ENCODE measurements at places on chromosomes 13 and 19.
A peak's percentile ranks its signal among the peaks of the same experiment; 100 is the strongest.

GRCh38 chr19:43318796-43319314 is 34.6 kb upstream of the CD177 start:
- no peak for DNase-seq

DNA sequence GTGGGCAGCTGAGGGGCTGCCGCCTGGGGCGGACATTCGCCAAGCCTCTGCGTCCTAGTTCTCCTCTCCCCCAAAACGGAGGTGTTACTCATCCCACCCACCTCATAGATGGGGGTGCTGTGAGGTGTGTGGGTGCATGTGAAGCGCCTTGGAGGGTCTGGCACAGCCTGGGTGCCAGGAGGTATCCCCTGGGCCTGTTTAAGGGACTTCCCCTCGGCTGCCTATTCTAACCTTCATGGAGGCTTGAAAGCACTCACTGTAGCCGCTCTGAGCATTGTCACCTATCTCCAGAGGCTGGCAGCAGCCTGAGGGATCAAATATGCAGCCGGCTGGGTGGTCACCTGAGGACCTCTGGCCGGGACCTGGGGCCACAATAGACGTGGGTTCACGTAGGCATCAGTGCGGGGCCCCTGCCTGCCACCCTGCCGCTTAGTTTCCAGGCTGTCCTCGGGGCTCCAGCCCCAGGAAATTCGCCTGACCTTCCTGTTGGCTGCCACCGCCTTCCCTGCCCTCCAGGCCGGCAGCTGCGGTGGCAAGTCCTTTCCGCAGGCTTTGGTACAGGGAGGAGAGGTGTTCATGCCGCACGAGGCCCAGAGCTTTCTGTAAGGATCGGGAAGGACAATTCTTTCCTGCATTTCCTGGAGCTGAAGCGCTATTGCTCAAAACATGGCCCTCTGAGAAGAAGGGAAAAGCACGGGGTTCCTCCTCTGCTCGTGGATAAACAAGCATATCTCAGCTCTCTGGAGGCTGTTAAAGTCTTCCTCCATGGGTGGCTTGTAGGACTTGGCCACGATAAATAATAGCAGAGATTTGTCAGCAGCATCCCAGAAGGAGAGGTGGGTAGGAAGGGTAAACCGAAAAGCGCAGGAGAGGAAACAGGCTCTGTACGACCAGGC is 4.6 kb downstream of the COL4A2 start:
- DNase-seq = no peak

GRCh38 chr13:56718791-56719190 is 421.9 kb upstream of the PRR20A start:
- DNase-seq = no peak

DNA sequence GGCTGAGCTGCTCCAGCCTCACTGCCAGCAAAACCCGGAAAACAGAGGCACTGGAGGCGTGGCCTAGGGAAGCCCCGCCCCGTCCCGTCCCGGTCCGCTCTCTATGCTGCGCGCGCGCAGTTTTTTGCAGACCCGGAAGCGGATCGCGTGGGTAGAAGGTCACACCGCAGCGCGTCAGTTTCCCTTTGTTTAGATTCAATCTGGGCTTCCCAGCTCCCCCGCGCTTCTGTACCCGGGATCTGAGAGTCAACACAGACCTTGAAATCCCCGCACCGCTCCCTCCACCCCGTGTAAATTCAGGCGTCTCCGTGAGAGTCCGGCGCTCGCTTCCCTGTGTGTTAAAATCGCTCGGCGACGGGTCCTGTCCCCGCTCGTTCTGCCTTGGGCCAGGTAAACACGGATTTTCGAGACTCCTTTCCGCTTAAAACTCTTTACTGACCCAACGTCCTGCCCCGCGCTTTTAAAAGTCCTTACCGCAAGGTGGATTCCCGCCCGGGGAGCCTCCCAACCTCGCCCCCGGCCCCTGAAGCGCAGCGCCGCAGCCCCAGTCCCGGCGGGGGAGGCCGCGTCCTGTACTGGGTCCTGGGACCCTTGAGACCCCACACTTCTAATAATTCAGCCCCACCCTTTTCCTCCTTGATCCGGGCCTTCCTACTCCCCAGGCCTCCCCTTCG is at the start of gene ZNF610:
Gene ZNF610 (plus strand): TSS at position 127 of the 674 bp plus-strand sequence. CDS start 12,930 bp downstream, outside the sequence.
- peak; percentile 96 for DNase-seq

GRCh38 chr19:5093297-5093928 is 124.5 kb downstream of the KDM4B start:
- DNase-seq = no peak

- DNase-seq = no peak
These were observed 56.2 kb upstream of the AKAP11 start for GRCh38 chr13:42215578-42216421.

GRCh38 chr13:66338542-66338941 is 891.6 kb downstream of the PCDH9 start:
- DNase-seq = no peak

DNA sequence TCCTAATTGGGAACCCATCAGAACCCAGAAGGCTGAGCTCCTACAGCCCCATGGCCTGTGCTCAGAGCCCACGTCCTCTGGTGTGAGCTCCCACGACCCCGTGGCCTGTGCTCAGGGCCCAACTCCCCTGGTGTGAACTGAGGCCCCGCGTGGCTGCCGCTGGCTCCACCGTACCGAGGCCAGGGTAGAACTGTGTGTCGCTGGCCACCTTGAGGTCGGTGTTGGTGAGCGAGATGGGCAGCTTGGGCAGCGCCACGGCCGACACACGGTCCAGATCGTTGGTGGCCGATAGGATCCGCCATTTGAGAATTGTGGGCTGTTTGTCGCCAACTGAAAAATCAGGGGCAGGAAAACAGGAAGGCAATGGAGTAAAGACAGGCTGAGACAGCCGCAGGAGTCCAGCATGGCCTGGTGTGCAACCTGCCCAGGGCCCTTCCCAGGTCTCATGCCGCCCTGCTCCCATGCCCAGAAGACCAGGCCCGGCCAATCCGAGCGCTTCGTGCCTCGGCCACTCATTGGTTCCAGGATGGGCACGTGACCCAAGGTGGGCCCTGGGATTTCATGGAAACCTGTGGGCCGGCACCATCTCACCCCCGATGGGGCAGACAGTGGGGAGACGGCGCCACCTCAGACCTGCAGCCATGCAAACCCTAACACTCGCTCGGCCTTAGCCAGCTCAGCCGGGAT is 11.5 kb downstream of the MED16 start:
- DNase-seq = no peak

- DNase-seq = no peak
These were observed 12.7 kb downstream of the LPAR6 start for GRCh38 chr13:48400090-48400694.

GRCh38 chr19:34308381-34309367 is 54.3 kb downstream of the GARRE1 start:
- no peak for DNase-seq

- no peak for DNase-seq
These were observed 2.9 kb upstream of the C13orf42 start for GRCh38 chr13:51113969-51114368.

DNA sequence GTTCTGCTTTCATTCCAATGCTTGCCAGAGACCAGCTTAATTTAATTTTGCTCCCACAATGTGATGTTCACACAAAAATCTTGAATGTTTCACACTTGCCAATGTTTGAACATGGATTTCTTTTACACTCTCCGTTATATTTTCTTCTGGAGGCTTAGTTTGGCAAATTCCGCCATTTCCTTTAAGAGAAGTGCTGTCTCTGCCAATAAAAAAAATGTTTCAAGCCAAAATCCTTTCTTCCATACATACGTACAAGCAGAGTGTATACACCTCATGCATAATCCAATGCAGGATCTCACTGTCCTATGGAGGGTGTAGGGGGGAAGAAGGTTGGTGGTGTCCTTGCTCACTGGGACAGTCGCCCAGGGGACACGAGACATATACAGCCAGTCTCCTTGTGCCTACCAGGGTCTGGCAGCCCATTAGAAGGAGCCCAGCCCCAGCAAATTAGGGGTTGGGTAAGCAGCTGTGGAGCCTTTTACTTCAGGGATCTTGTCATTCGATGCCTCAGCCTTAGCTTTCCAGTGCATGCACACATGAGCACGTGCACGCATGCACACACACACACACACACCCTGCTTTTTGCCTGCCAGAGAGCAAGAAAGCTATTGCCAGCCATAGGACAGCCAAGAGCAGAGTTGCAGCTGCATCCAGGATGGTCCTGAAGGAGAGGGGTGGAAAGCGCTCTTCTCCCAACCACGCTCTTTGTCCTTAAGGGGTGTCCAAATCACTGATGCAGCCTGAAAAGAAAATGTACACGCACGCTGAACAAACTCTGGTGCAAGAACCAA is 208.3 kb downstream of the FOXO1 start:
- no peak for DNase-seq

DNA sequence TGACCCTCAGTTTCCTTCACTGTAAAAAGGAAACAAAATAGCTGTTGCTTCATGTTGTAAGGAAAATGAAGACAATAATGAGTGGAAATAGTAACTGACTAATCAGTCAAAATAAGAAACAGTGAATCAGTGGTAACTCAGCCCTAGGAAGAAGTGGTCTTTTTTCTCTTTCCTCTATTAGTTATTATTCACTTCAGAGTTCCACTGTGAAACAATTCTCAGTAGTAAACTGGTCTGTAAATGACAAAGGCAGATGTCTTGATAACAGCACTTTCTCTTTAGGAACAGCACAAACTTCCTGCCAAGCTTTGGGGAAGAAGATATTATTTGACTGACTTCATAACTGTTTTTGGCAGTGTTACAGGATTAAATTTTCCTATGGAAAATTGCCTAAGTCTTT is 600.5 kb upstream of the KLHL1 start:
- DNase-seq = no peak

GRCh38 chr13:42102961-42103865 is 54.8 kb downstream of the DGKH start:
- no peak for DNase-seq

DNA sequence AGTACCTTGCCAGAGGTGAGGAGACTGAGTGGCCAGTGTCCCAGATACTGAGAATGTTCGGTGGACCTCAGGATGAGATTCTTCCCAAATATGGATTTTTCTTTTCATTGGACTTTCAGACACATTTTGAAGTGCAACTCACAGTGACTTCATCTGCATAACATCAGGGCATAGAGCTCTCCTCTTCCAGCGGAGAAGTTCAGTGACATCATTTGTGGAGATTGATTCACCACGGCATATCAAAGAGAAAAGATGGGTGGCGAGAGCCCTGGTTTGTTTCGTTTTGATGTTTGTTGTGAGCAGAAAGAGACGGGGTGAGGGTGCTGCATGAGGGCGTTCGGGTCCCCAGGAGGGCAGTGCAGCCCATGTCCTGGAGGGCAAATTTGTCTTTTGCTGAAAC is 120.1 kb upstream of the GPR12 start:
- no peak for DNase-seq

GRCh38 chr19:56193981-56194640 is 3.5 kb downstream of the ZSCAN5B start:
- no peak for DNase-seq

GRCh38 chr19:6768236-6768785 is 1.1 kb upstream of the SH2D3A start:
- DNase-seq = no peak

DNA sequence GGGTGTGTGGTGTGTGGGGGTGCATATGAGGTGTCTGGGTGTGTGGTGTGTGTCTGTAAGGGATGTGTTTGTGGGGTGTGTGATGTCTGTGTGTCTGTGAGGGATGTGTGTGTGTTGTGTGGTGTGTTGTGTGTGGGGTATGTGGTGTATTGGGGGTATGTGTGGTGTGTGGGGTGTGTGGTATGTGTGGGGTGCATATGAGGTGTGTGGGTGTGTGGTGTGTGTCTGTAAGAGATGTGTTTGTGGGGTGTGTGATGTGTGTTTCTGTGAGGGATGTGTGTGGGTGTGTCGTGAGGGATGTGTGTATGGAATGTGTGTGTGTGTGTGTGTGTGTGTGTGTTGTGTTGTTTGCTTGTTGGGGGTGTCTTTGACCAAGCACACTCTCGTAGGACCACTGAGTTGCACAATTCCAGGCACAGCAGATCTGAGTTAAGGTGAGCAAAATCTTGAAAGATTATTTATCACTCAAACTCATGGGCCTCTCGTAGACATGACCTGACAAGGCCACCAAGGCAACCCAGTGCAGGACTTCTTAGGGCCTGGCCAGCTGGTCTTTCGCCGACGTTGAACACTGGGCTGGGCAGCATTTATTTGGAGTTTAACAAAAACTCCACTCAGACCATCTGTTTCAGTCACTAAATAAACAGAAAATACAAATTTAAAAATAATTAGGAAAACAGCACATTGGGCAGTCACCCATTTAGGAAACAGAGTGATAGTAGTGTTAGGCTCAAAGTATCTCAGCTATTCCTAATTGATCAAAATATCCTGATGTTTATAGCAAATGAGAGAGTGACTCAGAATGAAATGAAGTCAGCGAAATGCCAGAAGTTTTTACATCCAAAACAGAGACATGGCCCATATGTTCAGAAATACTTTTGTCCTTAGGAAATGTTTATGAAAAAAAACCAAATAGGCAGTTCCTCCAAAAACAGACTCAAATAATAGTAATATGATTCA is 301.1 kb downstream of the FGF9 start:
- DNase-seq = no peak

DNA sequence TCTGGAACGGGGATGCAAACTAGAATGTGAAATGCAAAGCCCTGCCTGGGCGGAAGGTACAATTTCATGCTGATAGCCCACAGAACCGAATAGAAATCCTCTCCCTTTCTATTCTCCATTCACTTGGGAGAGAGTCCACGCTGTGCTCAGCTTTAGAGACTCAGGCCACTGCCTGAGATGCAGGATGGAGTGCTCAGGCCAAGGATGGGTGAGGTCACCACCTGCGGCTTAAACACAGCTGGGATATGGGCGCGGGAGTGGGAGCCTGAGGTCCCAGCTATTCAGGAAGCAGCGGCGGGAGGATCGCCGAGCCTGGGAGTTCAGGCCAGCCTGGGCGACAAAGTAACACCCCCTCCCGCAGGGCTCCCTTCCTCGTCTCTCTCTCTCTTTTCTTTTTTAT is 446 bp upstream of the ZNF83 start:
- no peak for DNase-seq

DNA sequence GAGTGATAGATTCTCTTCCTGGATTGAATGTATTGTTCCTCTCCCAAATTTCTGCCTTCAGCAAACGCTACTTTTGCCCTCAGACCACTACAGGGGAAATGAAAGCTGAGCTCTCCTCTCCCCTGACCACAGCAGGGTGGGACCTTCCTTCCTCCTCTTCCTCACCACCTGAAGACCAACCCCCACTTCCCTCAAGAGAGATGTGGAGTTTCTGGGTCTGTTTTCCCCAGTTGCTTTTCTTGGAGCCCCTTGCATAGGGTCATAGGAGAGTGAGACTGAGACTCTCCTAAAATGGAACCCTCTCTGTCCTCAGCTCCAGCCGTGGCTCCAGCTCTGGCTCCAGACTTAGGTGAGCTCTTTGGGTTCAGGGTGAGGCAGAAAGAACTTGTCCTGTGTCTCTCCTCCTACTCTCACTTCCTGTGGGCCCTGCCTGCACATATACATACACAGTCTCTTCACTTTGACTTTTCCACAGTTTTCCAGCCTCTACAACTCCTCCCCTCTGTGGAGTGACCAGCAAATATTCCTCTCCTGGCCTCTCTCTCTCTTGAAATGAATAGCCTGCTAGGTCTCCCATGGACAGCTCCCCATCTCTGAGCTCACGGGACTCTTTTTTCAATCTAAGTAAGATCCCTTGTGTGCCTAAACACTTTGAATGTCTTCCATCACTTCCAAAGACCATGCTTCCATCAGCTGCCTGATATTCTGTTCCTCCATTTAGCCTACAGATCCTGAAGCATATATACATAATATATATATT is 19.2 kb upstream of the ZNF175 start:
- no peak for DNase-seq
